Omental fat pad (tissue), 4 donors: ENCODE measurements at places on chromosomes 2 and 18. TPM values are rescaled to one million over a fixed set of nuclear protein-coding genes. Genes with fewer than 3 reads are reported as not detected.

DNA sequence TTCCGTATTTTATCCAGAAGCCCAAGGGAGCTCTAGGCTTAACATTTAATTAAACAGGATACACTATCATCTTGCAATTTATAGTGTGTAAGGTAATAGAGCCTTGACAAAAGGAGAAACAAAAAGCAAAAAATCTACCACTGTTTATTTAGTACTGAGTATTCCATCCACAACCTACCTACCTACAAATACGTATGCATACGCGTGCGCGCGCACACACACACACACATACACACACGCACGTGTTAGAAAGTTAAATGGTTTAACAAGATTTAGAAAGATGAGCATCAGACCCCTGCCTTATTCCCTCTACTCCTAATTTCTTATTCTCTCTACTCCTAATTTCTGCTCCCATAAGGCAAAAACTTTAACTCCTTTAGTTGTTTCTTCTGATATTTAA lies 14.6 kb upstream of the ACTR2 start:
- no peak for DNase-seq

DNA sequence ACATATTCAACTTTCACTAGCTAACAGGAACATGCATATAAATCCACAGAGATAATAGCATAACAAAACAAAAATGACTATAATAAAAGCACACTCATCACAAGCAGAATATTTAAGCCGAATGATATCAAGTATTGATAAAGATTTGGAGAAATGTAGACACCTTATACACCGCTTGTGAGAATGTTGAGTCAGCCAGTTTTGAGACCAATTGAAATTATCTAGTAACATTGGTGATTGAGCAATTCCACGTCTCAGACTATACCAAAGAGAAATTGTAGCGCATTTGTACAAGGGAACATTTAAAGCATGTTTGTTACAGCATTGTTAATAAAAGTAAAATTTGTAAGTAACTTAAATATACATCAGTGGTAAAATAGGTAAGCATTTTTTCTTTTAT lies 402.9 kb upstream of the FIGN start:
- DNase-seq: no peak

DNA sequence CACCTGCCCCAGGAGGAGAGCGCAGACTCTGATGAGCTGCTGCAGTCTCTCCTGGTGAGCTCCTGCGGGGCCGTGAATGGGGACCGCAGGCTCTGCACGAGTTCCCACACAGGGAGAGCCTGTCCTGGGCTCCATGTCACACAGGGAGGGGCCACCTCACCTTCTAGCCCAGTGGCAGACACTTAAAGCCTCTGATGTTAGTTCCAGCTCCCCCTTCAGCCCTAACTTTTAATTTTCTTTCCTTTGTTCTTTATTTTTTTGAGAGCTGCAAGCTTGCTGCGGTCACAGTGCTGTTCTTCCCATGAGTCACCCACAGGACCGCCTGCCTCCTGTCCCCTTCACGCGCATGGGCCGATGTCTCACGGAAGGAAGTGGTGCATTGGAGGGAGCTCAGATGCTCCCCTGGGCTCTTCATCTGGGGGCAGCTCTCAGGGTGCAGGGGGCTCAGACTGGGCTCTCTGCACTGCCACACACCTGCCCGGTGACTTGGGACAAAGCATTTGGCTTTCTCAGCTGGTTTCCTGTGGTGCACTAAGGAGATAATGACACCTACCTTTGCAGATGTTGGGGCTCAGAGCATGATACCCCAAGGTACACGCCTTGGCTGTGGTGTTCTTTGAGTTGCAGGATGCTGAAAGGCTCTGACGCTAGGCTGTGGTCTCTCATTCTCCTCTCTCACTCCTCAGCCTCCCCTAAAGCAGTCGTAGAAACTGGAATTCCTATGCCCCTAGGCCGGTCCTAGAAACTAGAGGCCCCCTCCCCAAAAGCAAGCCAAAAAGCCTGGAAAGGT lies 37.2 kb upstream of the PXDN start:
- DNase-seq: no peak

GRCh38 chr2:1680222-1681016 lies 63.9 kb downstream of the PXDN start:
- DNase-seq: no peak

DNA sequence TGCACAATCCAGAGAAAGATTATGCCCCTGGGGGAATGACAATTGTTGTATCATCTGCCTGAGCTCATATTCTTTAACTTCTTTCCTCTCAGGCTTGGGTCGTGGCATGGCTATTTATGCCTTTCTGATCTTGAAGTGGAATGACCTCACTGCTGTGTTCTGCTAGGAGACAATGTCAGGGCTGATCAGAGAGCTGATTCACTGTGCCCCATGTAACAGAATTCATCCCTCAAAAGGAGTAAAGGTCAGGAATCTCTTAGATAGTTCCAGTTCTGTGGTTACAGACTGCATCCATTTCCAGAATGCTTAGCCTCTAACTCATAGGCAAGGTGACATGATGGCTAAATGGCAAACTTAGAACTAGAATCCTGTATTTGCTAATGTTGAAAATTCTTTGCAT lies 511.7 kb upstream of the CNTNAP5 start:
- no peak for DNase-seq

GRCh38 chr18:31677592-31677991 lies 6.8 kb downstream of the B4GALT6 start:
- DNase-seq: no peak

DNA sequence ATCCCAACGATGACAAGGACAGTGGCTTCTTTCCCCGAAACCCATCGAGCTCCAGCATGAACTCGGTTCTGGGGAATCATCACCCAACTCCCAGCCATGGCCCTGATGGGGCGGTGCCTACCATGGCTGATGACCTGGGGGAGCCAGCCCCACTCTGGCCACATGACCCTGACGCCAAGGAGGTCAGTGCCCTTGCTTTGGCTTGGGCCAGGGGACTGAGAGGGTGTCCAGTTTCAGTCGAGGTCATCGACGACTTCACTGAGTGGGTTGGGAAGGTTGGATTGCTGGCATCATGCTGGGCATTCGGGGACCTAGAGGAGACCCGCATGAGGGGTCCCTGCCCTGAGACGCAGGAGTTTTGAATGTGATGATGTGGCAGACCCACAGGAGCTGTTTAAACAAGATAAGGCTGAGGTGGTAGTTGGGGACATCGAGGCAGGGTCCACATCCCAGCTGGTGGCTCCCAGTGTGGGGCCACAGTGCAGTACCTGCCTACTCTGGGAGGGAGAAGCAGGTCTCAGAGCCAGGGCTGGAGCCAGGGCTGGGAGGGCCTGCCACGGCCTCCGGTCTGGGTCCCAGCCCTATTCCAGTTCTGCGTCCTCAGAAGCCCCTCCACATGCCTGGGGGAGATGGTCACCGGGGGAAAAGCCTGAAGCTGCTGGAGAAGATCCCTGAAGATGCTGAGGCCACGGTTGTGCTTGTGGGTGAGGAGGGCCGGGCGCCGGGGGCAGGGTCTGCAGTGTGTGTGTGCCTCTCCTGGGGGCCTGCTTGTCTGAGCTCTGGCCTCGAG lies 6.0 kb downstream of the SLC4A3 start:
- DNase-seq: peak; percentile 16

DNA sequence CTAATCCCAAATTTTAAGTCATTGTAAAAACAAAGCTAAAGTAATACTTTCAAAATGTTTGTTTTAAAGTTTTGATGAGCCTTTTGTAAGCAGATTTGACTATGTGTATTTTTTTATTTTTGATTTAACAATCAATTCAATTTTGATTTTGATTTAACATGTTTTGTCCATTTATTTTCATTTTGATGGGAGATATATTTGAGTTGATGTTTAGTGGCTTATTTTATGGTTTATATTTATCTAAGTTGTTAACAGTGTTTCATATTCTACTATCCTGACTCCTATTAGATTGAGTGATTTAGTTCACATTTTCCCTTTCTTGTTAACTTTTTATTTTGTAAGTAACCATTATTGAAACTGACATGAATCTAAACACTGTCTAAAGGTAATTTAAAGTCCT lies 44.7 kb downstream of the TMEM18 start:
- no peak for DNase-seq

- no peak for DNase-seq
These were observed 55.3 kb downstream of the KCTD1 start for GRCh38 chr18:26493021-26493420.

GRCh38 chr2:11359865-11360264 lies 15.4 kb upstream of the ROCK2 start:
- DNase-seq: no peak

DNA sequence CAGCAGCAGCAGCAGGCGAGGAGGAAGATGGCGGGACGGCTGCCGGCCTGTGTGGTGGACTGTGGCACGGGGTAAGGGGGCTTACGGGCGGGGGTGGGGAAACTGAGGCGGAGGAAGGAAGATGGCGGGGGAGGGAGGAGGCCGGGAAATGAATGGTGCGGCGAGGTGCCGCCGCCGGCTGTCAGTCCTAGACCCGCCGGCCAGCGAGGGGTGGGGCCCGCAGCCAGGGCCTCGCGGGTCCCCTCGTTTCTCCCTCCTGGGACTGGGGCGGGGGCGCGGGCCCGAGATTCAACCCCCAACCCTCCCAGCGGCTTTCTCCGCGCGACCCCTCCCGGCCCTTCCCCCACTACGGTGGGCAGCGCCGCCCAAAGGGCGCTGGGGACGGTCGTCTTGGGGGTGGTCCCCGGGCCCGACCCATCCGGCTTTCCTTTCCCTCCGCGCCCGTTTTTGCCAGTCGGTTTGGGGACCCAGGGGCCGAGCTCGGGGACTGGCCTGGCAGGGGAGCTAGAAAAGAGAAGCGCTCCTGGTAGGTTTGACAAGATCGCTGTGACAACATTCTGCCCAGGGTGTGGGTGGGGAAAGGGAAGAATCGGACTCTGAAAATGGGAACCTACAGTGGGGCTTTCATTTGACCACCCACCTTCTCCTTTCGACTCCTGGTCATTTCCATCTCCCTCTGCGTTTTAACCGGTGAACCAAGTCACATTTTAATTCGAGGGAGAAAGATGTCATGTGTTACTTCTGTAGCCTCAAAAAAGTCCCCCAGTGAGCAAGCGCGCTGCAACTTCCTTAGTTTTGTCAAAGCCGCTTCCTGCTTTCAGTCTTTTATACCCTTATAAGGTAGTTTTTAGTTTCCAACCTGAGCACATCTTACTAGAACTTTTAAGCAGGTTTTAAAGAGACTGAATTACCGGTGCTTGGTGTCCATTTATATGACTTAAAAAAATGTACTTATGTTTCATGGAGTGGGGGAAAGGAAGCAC lies 655 bp downstream of the ACTR3 start:
- peak; percentile 27 for DNase-seq

DNA sequence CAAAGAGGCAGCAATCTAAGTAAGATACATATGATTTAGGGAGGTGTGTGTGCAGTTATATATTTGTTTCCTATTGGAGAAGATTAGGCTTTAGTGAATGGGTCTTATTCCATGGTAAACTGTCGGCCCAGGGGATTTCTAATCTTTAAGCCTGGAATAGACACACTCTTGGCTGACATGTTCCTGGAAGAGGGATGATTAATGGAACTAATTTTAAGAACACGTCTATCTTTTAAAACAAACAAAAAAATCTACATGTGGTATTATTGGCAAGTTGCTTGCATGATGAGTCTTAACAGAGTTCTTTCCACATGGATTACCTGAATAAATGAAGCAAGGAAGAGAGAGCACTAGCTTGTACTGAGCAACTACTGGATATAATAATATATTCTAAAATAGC lies 114.2 kb upstream of the NT5C1B start:
- no peak for DNase-seq

- DNase-seq: no peak
These were observed 32.9 kb downstream of the SP140 start for GRCh38 chr2:230258483-230258882.

GRCh38 chr2:143229411-143229810 lies 100.2 kb downstream of the ARHGAP15 start:
- DNase-seq: no peak

- no peak for DNase-seq
These were observed 23.7 kb downstream of the TBC1D8 start for GRCh38 chr2:101127319-101128056.

DNA sequence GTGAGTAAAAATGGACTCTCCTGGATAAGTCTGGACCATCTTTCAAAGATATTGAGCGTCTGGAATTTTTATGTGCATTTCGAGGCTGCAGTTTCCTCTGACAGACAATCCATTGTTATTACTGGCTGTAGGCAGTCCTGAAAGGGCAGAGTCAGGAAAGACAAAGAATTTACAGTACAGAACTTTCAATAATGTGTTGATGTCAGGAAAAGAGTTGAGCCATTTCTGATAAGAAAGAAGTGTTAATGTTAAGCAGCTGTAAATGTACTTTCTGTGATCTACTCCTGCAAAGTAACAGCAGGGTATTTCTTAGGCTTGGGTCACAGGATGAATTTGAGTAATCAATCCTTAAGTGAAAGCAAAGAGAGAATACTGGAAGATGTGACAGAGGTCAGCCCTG lies 29.8 kb downstream of the TSPYL6 start:
- DNase-seq: no peak

GRCh38 chr18:2979871-2980790 lies 32.8 kb downstream of the LPIN2 start:
- no peak for DNase-seq

DNA sequence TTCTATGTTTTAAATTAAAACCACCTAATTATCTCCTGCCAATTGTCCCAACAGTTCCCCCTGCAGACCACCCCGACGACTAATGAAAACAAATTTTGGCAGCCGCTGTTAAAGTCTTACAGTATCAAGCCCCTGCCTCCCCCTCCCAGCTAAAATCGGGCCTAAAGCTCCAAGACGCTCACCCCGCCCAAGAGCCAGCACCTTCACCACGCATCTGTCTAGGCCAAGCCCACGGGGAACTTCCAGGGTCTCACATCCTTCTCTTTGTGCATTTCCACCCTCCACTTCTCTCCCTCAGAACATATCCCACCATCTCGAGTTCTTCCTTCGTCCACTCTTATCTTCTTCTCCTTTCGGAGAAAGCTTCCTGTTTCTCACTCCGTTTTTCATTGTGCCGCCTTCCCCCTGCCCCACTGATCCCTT lies 445 bp downstream of the PRPF40A start:
- no peak for DNase-seq

GRCh38 chr2:121505005-121505404 lies 25.7 kb upstream of the RNU4ATAC start:
- DNase-seq: no peak

- no peak for DNase-seq
These were observed 33.0 kb upstream of the GYPC start for GRCh38 chr2:126623000-126623399.

DNA sequence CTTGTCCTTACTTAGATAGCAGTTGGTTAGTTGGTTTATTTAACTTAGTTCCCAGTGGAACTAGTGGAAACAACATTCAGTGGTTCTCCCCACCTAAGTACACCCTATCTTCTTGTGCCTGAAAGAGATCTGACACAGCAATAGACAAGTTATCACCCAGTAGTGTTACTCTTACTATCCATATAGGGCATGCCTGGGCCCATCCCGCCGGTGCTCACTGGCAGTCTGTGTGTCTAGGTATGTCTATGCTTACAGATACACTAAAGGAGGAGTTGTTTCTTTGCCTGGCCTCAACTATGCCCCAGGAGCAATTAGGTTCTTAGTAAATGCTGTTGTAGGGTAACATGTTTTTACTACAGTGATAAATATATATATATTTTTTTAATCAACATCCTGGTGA lies 12.0 kb upstream of the NRP2 start:
- DNase-seq: no peak

Gene ATP8B1
- total RNA-seq: 8.0 TPM

Gene SMAD2
- 47.4 TPM for total RNA-seq

Gene AQP12A
- not detected for total RNA-seq

Gene PMAIP1
- total RNA-seq: 2.8 TPM

Gene GPR35
- 1.3 TPM for total RNA-seq

Gene PIAS2
- total RNA-seq: 17.7 TPM

Gene SERPINB11
- not detected for total RNA-seq
